Stimulated activated CD4-positive, alpha-beta T cell treated with anti-CD3 and anti-CD28 coated beads, Interleukin-2, amount 100 ng/mL, for 48 hours (primary cell): ENCODE measurements at places on chromosomes 4 and X.

DNA sequence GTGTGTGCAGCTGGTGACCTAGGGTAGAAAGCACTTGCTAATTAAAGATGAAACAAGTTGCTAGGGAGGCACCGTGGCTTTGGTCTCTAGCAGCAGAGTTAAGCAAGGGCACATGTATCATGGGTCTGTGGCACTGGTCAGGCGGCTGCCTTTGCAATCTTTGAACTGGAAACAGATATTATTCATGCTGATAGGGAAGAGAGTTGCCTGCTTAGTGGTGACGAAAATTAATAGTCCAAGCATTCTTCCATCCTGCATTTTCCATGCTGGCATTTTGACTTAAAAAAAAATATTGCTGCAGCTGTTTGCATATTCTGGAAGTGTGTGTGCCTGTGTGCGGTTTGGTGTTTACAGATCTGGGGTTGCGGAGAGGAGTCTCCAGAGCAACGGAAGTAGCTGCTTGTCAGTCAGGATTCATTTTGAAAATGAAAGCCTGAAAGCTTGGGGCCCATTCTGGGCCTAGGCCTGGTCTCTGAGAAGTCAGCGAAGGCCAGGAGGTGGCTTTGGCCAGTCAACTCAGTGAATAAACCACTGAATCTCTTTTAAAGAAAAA, 2.3 kb upstream of the SOWAHD start:
- peak; percentile 44 for DNase-seq

DNA sequence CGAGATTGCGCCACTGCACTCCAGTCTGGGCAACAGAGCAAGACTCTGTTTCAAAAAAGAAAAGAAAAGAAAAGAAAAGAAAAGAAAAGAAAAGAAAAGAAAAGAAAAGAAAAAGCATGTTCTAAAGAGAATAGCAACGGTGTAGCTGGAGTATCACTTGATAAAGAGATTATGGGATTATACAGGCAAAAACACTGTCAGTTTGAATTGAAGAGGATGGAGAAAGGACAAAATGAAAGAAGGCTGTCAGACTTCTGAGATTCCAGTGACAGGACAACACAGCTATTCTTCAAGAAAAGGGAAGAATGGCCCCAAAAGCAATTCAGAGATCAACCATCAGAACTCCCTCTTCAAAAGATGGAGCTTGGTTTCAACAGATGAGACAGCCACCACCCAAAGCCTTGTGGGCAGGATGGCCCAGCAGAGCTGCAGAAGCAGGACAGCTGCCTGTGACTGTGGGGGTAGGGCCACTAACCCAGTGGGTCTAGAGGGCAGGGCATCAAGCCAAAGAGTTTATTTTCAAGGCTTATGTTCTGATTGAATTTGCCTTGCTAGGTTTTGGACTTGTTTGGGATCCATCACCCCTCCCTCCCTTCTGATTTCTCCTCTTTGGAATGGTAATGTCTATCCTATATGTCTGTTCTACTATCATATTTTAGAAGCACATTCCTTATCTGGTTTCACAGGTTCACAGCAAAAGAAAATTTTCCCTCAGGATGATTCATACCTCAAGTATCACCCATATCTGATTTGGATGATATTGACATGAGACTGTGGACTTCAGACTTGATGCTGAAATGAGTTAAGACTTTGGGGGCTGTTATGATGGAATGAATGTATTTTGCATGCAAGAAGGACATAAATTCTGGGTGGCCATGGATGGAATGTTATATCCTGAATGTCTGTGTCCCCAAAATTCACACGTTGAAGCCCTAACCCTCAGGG, 17.5 kb downstream of the RFC1 start:
- DNase-seq, result no peak

DNA sequence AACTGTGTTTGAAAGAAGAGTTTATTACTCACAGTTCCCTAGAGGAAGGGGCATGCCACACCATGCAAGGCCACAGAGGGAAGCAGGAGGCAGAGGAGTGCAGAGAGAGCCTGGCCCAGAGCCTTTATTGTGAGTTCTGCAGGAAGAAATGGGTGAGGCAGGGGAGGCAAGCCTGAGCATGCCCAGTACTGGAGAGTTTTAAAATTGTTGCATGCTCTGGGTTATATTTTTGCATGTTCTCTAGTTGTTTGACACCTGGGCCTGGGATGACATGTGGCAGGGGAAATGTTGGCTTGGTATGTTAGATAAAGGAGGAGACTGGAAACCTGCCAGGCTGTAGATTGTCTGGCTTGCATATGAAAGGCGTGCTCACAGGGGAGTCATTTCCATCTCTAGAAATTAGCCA, 19.7 kb upstream of the CRMP1 start:
- DNase-seq, result no peak

DNA sequence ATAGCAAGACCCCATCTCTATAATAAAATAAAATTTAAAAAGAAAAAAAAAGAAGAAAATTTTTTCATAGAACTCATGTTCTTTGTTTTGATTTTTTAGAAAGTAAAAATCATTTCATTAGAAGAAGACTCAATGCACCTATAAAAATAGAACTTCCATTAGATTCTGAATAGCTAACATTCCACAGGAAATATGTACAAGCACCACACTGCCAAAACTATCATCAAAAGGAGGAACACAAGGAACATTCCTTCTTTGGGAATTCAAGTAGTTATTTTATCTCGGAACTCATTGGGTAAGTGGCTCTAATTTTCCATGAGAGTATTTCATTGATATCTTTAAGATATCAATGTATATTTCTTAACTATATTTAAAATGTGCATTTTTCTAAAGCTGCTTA, 157.6 kb downstream of the CAMK2D start:
- no peak for DNase-seq

- no peak for DNase-seq
These were observed 44.9 kb downstream of the NAT8L start for GRCh38 chr4:2103843-2104547.

GRCh38 chr4:165612936-165613335, 234.1 kb downstream of the CPE start:
- no peak for DNase-seq

GRCh38 chr4:100838286-100838685, 320.5 kb upstream of the EMCN start:
- no peak for DNase-seq

DNA sequence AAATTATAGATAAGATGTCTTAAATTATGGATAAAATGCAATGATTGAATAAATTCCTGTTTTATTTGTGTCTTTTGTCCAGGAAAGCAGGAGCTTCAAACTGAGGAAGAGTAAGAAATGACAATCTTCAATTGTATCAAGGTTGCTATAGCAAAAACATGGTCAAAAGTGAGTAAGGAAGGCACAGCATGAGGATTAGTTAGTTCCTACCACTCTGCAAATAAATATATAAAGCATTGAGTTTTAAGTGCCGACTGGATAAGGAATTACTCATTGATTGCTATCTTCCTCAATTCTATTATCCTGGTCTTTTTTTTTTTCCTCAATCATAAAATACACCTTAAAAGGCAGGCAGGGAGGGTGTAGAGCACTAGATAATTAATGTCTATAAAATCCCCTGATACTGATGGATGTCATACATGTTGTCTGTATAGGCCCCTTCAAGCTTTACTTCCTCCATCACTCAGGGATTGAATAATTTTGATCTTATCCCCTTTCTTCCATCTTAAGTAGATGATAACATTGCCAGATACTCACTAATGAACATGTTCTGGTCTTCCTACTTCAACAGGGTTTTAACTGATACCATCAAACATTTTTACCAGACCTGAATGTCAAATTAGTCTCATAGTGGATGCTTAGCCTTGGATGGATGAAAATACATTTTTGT, 86.6 kb downstream of the MID1 start:
- DNase-seq, result no peak

GRCh38 chr4:52751487-52751911, 274 bp upstream of the ERVMER34-1 start:
- no peak for DNase-seq

- no peak for DNase-seq
These were observed 48.5 kb upstream of the CLCN4 start for GRCh38 chrX:10108288-10108687.

DNA sequence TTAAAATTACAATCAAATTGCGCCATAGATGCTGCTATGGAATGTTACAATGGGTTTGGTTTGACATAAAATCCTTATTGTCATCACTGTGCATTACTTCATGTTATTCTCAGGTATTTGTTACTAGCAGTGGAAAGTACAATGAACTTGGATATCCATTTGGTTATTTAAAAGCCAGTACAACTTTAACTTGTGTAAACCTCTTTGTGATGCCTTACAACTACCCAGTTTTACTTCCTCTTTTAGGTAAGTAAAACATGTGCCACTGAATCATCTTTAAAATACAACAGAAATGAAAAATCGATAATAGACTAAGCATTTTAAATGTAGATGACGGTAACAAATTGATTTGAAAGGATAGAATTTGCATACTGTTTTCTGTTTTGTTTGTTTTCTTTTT, 35.6 kb downstream of the INTS6L start:
- no peak for DNase-seq

DNA sequence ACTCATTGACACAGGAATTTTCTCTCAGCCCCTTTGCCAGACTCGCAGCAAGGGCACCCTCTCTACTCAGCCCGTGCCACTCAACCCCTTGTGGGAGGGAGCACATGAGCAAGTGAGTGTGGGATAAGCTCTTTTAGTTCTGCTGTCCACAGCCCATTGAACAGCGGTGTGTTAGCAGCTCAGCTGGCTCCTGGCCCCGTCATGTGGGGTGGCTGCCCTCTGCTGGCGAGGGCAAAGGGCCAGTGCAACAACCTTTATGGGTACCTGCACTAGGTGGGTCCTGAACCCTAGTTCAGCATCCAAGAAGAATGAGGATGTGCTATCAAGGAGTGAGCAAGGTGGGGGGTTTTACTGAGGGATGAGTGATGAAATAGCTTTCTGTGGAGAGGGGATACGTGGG, 85.0 kb upstream of the ZNF81 start:
- DNase-seq, result peak; percentile 20

- DNase-seq, result no peak
These were observed 123.6 kb upstream of the LIMCH1 start for GRCh38 chr4:41414412-41414779.

DNA sequence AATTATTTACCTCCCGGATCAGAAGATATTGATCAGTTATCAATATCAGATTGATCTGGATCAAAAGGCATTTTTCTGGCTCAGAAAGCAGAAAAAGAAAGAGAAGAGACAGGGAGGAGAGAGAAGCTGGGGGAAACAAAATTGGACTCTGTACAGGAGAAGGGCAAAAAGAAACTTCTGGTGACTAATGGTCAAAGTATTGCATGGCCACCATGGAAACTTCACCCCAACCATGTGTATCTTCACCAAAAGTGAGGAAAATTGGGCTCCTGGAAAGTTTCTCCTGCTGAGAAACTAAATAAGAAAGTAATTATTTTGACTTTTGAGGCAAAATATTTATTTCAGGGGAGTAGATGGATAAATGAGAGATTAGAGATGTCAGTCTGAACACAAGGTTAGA, 33.9 kb downstream of the RNF150 start:
- DNase-seq, result no peak

GRCh38 chrX:154046031-154046781, 26.5 kb upstream of the IRAK1 start:
- no peak for DNase-seq

DNA sequence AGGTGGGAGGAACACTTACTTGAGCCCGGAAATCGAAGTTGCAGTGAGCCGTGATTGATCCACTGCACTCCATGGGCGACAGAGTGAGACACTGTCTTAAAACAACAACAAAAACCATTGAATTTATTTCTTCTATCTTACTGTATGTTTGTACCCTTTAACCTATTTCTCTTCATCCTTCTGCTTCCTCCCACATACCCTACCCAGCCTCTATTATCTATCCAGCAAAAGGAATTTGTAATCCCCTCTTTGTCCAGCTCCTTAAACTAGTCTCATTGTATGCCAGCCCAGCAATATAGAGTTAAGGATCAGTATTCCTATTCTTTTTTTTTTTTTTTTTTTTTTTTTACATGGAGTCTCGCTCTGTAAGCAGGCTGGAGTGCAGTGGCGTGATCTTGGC, 1.9 kb upstream of the NKAP start:
- no peak for DNase-seq

DNA sequence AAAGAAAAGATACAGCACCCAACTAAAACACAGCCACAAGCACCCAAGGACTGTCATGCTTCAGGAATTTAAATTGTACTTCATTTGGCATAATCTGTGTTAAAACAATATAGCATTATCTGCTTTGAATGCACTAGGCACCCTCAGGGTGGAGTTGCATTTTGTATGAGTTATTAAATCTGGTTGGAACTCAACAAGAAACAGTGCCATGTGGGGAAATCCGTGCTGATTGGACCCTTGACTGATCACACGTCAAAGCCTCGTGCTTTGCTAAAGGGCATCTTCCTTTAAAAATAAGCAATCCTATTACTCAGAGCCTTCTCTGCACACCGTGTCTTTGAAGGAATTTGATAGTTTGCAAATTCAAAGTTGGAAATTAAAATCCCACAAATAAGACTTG, 35.4 kb downstream of the IGFBP7 start:
- DNase-seq, result no peak

- DNase-seq, result no peak
These were observed 14.4 kb upstream of the CC2D2A start for GRCh38 chr4:15455290-15455689.

GRCh38 chr4:137707626-137708025, 175.3 kb upstream of the PCDH18 start:
- DNase-seq, result no peak

DNA sequence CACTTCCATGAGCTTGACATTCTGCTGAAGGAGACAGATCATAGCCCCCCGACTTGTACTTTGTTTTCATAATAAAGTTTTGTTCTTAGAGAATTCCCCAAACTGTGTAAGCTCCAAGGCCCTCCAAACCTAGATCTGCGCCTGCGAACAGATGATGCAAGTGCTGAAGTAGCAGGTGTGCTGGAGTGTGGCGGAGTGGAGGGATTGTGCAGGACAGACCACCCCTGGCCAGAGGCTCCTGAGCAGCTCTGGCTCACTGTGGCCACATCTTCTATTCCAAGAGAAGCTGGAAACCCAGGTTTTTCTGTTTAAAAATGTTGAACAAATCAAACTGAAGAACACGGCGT, 46.4 kb downstream of the TBC1D14 start:
- no peak for DNase-seq

GRCh38 chrX:153226344-153227185, 47.5 kb downstream of the MAGEA1 start:
- DNase-seq, result no peak

DNA sequence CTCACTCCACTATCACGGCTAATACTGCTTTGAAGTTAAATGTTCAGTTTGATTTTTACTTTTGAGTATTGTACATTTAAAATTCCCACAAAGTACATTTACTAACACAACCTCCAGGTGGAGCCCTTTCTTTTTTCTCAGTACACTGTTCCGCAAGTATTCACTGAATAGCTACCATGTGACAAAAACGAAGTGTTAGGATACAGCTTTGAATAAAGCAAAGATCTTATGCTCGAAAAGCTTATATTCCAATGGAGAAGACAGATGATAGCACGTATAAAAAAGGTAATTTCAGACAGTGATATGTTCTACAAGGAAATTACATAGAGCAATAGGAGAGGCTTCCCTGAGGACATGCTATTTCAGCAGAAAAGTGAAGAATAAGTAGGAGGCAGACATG, 60.7 kb upstream of the ABCG2 start:
- no peak for DNase-seq
